Erythroblast (primary cell): ENCODE measurements at places on chromosomes 13 and 19.
A peak's percentile ranks its signal among the peaks of the same experiment; 100 is the strongest.

DNA sequence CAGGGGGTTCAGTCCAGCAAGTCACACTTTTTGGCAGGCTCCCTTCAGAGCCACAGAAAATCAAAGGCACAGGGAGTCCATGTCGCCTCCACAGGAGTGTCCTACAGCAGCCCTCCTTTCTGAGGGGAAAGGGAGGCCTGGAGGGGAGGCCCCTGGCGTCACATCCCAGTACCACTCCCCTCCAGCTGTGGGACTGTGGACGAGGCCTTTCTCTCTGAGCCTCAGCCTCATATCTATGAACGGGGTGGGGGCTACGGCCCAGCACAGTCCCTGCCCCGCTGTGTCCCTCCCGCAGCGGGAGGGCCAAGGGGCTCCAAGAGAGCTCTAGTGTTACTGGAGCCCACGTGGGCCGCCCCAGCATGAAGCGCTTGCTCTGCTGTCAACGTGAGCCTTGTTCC is 23.8 kb downstream of the PEPD start:
- no peak for DNase-seq

DNA sequence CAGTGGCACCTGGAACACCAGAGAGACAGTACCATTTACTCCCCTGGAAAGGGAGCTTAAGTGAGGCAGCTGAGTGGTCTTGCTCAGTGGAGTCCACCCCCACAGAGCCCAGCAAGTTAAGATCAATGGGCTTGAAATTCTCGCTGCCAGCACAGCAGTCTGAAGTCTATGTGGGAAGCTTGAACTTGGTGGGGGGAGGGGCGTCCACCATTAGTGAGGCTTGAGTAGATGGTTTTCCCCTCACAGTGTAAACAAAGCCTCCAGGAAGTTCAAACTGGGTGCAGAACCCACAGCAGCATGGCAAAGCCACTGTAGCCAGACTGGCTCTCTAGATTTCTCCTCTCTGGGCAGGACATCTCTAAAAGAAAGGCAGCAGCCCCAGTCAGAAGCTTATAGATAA is 30.3 kb upstream of the CEACAM4 start:
- no peak for DNase-seq

DNA sequence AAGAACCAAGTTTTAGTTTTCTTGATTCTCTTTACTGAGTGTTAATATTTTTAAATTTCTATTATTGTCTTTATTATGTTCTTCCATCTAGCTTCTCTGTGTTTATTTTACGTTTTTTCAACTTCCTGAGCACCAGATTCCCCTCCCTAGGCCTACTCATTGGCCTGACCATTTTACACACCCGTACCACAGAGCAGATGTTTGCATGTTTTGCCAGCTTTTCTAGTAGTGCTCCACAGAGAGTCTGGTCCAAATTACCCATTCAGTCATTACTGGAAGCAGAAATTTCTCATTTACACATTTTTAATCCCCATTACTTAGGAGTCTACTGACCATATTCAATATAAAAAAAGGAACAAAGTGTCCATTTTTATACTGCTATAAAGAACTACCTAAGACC is 66.9 kb downstream of the ING1 start:
- DNase-seq = no peak

- DNase-seq = no peak
Measured at GRCh38 chr19:11578258-11579142, 1.1 kb upstream of the ACP5 start.

DNA sequence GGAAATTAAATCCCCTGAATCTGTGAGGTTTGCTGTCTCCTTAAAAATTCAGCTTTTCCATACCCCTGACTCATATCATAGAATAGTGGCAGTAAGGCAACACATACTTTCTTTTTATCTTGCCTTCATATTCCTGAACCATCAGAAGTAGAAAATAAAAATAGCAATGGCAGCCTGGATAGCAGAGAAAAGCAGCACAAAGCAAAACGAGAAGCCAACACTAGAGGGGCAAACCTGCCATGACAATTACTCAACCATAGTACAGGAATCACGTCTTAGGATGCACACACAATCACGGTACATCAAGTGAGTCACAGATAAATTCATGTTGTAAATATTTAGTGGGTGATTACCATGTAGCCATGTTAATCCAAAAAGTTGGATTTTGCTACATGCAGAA is 343.0 kb downstream of the ITGBL1 start:
- DNase-seq = no peak

DNA sequence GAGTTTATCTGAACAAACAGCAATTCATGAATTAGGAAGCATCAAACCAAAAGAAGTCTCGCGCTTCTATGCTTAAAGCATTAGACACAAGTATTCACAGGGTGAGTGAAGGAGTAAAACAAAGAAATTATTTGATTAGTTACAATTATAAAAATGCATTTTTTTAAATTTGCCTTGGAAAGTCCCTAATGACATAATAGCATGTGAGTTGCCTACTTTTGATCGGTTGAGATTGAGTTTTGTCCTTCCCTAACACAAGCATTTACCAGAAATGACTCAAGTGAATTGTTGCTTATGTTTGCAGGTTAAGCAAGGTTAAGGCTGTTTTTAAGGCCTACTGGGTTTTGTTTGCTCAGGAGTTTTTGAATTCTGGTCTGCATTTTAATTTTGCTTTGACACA is 389 bp upstream of the ZNF649 start:
- DNase-seq = no peak

GRCh38 chr19:7898967-7899366 is 4.7 kb upstream of the MAP2K7 start:
- DNase-seq = no peak

DNA sequence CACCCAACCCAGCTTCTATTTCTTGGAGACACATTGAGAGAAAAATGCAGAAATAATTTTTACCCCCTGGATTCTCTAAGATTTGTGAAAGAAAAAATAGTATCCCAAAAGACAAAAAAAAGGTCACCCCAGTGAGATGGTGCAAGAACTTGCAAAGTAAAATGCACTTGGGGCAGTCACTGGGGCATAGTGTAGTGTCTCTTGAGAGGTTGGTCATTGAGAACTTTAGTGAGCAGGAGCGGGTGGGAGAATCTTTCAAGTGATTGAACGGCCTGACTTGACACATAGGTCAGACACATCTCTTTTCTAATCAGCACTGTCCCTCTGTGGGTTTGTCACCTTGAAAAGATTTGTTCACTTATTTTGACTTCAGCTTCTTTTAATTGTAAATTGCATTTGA is 2.4 kb downstream of the ZNF85 start:
- DNase-seq = no peak

GRCh38 chr19:17490411-17490810 is 20.1 kb downstream of the SLC27A1 start:
- DNase-seq = no peak

GRCh38 chr19:13281567-13282291 is 131.5 kb downstream of the IER2 start:
- no peak for DNase-seq

- no peak for DNase-seq
Measured at GRCh38 chr13:41919741-41920487, 41.0 kb downstream of the VWA8 start.

- DNase-seq = peak; percentile 76
Measured at GRCh38 chr13:38045278-38046048, 175.9 kb upstream of the TRPC4 start.

GRCh38 chr19:53879140-53880081 is 2.6 kb upstream of the PRKCG start:
- DNase-seq = peak; percentile 67
